ENCODE measurements at places on chromosomes 7 and 10.

- DNase-seq: no peak
These were observed 41.3 kb downstream of the CUBN start for GRCh38 chr10:17088118-17088806.

- no peak for DNase-seq
These were observed 143.3 kb upstream of the LRGUK start for GRCh38 chr7:133983685-133984419.

DNA sequence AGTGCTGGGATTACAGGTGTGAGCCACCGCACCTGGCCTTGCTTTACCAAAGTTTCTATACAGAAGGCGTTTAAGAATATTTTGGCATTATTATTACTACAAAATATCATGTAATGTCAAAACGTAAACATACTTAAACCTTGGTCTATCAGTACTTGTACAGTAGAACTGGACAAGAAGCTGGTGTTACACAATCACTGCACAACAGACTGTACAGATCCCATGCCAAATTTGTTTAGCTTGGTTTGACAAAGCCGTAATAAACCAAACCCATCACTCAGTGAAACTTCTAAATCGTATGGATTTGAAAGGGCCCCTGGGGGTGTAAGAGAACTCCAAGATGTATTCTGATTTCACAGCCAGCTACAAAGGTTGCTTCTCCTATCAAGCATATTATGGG lies 51.8 kb upstream of the RHEB start:
- no peak for DNase-seq

- DNase-seq: no peak
These were observed 271.6 kb downstream of the CCDC3 start for GRCh38 chr10:12729885-12730284.

DNA sequence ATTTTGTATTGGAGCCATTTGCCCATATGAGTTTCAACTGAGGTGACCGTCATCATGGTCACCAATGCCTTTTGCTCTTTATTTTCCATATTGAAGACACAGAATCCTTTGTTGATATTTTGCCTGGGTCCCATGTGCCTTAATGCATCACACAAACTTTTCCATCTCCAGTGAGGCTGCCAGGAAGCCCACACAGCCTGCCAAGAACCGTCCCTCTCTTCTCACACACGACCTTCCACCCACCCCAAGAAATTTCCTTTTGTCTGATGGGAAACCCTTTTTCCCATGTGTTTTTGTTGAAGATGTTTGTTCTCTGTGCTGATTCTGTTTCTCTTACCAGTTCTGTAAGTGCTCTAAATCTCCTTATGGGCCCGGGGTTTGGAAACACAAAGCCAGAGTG lies 168.9 kb downstream of the CSTF2T start:
- DNase-seq: no peak

DNA sequence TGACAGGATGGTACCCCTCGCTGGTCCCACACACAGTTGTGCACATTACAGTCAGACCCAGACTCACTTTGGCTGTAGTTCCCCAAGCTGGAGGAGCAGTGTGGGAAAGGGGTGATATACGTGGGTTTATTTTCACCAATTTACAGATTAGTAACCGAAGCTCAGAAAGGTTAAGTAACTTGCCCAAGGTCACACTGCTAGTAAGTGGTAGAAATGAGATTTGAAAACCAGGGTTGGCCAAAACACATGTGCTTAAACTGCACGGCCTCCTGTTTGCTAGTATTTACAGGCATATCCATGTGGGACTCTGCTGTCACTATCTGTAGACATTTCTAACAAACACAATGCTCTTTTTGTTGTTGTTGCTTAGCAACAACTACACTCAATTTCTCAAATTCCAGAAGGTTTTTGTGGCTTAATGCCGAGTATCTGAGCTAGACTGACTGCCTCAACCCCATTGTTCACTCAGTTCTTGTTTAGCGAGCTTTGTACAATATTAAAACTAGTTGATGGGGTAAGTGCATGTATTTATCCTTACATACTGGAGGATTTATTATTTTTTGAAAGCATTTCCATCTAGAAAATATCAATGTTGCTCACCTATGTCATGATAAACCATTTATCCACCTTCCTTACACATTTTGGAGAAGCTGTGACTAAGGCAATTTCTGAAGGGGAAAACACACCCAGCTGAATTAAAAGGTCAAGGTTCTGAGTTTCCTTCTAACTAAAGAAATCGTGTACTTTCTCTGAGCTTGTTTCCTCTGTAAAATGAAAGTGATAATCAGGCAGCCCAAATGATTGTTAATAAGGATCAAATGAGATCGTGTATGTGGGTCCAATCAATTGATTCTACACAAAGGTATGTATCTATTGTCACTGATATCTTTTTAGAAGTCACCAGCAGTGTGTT lies 5.3 kb upstream of the TMEM139 start:
- no peak for DNase-seq

DNA sequence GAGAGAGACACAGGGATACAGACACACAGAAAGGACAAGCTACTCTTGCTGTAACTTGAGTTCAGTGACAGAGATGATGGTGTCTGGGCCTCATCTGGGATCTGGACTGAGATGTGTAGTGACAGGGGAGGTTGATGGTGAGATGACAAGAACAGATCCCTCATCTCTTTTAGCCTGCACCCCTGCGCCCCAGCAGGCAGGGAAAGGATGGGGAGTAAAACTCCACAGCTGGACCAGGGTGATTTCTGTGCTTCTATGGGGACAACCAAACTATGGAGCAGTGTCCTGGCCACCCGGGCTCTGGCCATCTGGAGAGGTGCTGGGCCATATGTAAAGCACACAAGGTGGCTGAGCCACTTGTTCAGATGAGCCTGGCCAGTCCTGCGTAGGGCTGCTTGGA lies 4.5 kb upstream of the LRRC18 start:
- DNase-seq: no peak

GRCh38 chr10:132107949-132108877 lies 42.5 kb downstream of the JAKMIP3 start:
- DNase-seq: no peak

- no peak for DNase-seq
These were observed 10.0 kb upstream of the GTF2IRD1 start for GRCh38 chr7:74443543-74444247.

DNA sequence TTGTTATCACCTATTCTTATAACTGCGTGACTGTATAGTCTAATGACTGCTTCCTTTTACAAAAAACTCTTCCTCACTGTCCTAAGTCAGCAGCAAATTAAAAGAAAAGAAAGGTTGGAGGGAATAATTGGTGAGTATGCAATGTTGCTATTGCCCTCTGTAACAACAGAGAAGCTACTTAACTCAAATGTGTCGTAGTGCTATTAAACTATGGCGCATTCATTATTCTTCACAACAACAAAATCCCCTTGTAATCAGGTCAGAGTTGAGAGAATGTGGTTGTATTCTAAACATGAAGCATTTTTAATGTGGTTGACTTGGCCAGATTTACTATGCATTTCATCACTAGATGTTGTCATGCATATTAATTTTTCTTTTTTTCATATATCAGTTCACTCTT lies 897.8 kb upstream of the PHF14 start:
- DNase-seq: no peak

DNA sequence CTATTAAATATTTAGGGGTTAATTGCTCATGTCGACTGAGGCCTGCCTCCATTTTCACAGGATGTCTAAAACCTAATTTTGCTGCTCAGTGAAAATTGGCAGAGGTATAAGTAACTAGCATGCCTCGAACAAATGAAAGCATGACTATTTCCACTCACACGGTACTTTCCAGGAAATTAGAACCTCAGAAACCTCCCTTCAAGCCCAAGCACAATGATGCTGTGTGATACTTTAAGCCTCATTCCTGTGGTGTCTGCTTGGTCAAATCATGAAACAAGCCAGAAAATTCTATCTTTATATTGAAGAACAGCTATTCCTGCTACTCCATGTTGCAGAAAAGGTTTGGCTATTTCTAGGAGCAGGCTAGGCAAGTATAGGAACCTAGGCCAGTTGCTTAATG lies 203.0 kb downstream of the SORCS3 start:
- no peak for DNase-seq

DNA sequence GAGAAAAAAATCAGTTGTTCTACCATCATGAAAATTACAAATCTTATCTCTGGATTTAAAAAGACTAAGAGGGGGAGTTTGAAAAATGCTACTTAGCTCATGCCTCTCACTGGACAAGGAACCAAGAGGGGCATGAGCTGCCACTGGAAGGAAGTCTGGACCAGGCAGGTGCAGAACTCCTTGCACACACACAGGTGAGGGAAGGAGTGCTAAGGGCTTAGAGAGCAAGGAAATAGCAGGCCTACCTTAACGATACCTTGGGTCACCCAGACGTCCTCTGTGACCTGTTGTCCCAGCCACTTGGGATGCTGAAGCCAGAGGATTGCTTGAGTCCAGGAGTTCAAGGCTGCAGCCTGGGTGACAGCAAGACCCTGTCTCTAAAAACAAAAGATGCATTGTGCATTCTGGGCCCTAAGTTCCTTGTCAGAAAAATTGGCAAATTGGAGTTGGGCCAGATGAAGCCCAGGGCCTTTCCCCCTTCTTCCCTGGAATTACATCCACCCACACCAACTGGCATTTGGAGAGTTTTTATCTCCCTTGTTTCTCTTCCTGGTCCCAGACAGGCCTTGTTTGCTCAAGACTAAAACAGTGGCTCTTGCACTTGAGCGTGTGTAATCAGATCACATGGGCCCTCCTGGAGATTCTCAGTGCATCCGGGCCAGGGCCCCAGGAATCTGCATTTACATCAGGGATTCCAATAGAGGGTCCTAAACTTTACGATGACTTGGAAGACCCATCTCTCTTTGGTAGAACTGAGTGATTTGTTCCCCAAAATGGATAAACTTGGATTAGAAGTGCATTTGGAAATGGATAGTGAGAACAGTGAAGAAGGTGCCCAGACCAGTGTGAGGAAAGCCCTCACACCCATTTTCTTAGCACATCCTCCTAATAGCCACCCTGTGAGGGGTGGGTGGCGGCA lies 3.0 kb downstream of the DDIT4 start:
- no peak for DNase-seq

DNA sequence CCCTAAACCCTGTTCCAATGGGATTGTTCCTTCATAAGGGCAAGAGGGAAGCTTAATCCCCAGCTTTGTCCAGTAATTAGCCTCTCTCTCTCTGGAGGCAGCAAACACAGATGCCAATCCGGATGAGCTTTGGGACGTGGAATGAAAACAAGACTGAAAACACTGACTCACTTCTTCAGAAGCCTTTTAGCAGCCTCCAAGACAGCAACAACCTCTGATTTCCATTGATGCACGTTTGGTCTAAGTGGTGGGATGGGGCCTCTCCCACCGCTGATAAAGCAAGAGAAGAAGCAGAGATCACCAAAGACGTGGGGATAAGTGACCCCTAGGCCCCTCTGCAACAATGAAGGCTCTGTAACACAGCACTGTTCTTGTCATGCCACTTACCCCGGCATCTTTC lies 5.8 kb upstream of the GFRA1 start:
- DNase-seq: no peak

- no peak for DNase-seq
These were observed 1.2 kb upstream of the SP8 start for GRCh38 chr7:20787660-20788419.

DNA sequence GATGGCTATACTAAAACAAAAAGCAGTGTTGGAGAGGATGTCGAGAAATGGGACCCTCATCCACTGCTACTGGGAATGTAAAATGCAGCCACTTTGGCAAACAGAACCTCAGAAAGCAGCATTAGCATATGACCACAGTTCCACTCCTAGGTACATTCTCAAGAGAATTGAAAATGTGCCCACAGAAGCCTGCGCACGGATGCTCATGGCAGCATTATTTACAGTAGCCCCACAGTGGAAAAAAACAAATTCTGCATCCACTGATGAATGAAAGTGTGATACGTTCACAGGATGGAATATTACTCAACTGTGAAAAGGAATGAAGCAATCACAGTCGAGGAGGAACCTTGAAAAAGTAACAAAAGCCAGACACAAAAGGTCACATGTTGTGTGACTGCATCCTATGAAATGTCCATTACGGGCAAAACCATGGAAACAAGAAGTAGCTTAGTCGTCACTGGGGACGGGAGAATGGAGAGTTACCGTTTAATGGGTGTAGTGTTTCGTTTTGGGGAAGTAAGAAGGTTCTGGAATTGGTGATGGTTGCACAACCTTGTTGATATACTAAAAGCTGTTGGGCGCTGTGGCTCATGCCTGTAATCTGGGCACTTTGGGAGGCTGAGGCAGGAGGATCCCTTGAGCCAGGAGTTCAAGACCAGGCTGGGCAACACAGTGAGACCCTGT lies 2.5 kb upstream of the UPK3B start:
- no peak for DNase-seq

- DNase-seq: no peak
These were observed 6.8 kb upstream of the NODAL start for GRCh38 chr10:70448236-70448635.

All from activated naive CD8-positive, alpha-beta T cell treated with anti-CD3 and anti-CD28 coated beads, Interleukin-2, amount 50 U/mL, for 16 hours (primary cell).